ENCODE measurements at places on chromosomes 1 and 21.

DNA sequence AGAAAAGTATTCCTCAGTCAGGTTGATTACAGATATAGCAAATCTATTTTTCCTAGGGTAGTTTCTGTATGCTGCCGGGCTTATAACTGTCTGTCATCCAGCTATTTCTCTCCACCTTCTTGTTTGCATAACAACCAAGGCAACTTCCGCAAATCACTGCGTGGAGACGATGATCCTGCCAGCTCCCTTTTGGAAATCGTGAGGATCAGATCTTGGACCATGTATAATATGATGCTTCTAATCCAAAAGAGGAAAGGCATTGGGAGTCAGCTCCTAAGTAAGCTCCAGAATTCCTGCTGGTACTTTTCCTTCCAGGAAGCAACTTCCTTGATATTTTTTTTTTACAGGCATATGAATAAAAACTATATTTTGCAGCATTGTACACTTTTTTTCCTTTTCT lies 445 bp upstream of the RGS4 start:
- no peak for DNase-seq

DNA sequence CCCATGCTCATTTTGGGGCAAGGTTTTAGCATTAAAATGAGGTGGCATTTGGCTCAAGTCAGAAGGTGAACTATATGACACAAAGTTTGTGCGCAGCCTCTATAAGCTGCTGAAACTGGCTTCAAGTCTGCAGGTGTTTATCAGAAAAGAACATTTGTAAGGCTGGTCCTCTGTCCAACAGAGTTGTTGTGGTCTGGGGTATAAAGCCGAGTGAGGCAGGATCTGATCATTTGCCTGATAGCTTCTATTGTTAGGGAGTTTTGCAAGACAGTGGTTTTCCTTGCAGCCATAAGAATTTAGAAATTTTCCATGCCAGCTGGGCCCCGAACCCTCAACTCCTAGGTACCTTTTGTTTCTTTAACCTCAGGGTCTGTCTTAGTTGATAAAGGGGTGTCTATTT lies 130.8 kb downstream of the PGBD5 start:
- DNase-seq, result no peak

DNA sequence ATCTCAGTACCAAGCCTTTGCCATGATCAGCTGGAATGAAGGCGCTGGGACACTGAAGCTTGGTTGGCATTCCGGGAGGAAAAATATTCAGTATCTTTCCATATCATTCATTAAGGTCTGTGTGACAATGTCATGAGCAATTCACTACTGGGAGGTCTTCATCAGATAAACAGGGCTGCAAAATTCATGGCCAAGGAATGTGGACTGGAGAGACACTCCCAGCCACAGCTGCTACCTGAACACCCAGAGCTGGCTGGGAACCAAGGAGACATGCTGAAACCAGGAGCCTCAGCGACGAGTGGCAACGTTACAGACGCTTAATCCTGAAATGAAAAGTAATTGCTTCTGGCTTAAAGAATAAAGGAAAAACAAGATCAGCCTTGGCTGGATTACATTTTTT lies 30.6 kb upstream of the DDAH1 start:
- DNase-seq, result no peak

DNA sequence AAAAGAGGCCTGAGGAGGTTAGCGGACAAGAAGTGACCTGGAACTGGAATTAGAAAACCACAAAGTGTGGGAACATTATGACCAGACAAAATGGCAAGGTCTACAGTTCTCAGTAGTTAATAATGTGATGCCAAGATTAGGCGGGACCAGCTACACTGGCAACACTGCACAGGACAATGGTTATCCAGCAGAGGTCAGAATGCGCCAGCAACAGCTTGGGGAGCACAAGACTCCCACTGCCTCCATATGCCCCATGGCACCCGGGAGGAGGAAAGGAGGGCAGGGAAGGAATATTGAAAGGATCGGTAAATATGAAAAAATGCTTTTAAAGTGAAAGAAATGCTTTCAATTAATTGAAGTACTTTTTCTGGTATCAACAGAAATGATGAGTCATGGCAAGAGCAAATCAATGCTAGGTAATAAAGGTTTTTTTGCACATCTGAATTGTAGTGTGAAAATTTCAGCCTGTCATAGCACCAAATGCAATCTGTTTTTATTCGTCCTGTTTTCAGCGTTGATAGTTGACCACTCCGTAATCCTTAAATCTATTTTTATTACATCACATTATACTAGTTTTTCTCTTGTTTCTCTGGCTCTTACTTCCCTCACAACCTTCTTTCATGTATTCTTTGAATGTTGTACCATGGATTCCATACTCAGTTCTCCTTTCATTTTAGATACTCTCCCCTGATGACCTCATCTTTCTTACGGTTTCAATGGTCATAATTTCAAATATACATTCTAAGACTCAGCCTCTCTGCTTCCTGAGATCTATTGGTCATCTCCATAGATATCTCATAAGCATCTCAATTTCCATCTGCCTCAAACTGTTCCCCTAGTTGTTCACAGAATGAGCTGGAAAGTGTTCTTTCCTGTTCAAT lies 30.7 kb downstream of the VCAM1 start:
- DNase-seq, result no peak

DNA sequence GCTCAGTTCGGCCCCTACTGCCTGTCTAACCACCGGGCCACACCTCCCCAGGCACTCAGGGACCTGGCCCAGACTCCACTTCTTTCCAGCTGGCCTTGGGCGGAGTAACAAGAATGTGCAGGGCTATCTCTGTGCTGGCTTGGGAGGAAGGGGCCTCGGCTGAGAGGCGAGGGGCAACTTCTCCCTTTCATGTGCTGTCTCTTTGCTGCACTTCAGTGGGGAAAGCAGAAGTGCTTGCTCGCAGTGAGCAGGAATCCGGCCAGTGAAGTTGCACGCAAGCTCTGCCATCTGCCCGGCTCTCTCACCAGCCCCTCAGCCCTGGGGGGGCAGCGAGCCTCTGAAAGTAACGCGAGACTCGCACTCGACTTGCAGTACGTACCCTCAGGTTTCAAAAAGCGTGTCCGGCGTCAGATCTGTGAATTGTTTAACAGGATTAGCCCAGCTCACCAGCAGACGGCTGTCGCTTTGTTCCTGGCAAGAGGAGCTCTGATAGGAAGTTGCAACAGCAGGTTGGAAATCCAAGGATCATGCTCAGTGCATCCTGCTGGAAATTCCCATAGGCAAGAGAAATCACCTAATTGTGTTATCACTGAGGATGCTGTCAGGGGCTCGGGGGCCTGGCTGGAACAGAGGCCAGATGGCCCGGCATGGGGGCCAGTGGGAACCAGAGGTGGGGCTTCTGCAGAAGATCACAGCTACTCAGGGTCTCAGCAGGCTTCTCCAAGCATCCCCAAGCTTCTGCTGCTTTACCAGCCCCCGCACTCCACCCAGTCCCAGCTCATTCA lies 221.1 kb downstream of the NPHP4 start:
- no peak for DNase-seq

GRCh38 chr1:179101566-179101965 lies 19.7 kb downstream of the TOR3A start:
- DNase-seq, result no peak

DNA sequence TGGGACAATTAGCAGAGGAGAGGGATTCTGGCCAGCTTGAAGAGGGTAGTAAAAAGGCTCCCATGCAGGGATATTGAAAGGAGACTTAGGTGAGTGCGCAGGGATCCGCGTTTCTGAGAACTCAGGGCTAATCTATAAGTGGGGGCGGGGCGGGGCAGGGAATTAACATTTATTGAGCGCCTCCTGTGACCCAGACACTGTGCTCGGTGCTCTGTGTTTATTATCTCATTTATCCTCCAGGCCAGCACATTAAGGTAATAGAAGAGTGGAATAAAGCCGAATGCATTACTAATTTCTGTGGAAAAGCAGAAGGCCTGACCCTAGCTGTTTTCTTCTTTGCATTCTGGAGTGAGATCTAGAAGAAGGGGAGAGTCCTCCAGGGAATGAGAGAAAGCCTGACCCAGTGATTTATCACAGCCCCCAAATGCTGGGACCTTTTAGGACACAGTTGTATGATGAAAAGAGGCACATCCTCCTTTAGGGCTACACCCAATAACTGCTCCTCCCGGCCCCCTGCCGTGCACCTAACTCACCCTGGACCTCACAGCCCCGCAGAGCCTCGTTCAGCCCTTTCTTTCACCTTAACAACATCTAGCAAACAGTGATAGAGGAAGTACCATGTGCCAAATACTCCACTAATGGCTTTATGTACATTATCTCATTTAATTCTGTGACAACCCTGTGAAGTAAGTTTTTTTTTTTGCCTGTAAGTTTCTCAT lies 317.6 kb downstream of the PBX1 start:
- DNase-seq, result no peak

DNA sequence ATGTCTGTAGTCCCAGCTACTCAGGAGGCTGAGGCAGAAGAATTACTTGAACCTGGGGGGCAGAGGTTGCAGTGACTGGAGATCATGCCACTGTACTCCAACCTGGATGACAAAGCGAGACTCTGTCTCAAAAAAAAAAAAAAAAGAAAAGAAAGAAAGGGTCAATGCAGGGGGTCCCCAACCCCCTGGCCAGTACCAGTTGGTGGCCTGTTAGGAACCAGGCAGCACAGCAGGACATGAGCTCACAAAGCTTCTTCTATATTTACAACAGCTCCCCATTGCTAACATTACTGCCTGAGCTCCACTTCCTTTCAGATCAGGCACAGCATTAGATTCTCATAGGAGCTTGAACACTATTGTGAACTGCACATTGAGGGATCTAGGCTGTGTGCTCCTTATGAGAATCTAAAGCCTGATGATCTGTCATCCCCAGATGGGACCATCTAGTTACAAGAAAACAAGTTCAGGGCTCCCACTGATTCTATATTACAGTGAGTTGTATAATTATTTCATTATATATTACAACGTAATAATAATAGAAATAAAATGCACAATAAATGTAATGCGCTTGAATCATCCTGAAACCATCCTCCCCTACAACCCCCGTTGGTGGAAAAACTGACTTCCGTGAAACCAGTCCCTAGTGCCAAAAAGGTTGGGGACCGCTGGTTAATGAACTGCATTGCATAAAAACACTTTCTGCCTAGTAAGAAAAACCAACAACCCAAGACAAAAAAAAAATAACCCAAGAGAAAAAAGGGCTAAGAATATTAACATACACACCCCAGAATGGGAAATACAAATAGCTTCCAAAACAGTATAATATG lies 2.8 kb downstream of the ZBTB8OS start:
- no peak for DNase-seq

DNA sequence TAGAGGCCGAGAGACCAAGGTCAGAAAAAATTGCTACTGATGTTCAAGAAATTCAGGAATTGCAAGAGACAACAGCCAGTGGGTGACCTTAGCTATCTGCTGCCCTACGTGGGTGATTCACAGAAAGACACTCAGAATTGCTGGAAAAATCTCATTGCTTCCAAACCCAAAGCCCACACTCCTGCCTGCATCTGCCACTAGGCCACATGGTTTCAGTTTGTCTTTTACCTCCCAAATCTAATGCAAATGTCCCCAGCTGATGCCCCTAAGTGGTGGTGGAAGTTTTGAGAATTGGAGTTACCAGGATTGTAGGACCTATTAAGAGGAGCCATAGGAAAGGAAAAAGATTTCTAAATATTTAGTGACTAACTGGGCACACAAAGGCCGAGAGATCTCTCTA lies 341.5 kb upstream of the CHRM3 start:
- no peak for DNase-seq

DNA sequence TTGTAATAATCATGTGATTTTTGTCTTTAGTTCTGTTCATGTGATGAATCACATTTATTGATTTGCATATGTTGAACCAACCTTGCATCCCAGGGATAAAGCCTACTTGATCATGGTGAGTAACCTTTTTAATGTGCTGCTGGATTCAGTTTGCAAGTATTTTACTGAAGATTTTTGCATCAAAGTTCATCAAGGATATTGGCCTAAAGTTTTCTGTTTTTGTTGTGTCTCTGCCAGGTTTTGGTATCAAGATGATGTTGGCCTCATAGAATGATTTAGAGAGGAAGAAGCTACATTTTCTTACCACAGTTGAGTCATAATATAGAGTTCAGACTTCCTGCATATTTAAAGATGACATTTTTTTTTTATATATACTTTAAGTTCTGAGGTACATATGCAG lies 455.9 kb downstream of the PLPP3 start:
- no peak for DNase-seq

GRCh38 chr1:91507328-91507727 lies 6.7 kb downstream of the CDC7 start:
- DNase-seq, result no peak

GRCh38 chr1:59765011-59765730 lies 49.6 kb upstream of the HOOK1 start:
- no peak for DNase-seq

- DNase-seq, result no peak
These were observed 50.9 kb upstream of the KCNJ15 start for GRCh38 chr21:38205940-38206339.
